ENCODE measurements at places on chromosomes 6 and 20.

DNA sequence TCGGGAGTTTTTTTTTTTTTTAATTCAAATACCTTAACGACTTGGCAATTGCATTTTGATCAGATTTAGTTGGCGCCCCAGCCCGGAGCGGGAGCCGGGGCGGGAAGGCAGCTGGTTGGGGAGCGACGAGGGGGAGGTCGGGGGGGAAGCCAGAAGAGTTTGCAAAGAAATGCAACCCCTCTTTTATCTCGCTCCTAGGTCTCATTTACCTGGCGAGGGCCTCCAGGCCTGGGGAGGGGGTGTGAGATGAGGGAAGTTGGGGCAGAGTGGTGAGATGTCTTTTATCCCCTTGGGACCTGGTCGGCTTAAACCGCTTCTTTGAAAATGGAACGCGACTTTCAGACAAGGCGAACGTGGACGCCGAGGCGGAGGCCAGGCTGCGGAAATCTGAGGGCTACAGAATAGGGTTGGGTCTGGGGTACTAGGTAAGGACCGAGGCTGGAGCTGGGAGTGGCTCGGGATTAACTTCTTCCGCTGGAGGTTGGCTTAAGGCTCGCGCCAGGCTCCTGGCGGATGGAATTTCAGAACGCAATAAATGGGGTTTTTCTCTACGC lies 40.3 kb downstream of the NCR2 start:
- DNase-seq: no peak

DNA sequence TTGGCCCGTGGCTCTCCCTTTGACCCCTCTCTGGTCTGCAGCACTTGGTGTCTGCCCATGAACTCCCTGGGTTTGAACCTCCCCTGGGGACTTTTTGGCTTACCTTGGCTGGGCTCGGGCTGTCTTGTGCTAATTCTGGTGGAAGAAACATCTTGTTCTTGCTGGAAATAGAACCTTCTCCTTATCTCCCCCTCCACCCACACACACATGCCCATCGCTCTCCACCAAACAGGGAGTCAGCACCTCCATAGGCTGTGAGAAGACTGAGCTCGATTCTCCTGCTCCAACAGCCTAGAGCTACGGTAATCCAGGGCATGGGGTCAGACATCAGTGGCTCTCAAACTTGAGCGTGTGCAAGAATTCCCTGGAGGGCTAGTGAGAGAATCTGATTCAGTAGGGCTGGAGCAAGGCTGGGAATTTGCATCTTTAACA lies 114.4 kb upstream of the SLC22A23 start:
- DNase-seq: no peak

- DNase-seq: no peak
Measured at GRCh38 chr6:132344811-132345210, 56.5 kb downstream of the MOXD1 start.

DNA sequence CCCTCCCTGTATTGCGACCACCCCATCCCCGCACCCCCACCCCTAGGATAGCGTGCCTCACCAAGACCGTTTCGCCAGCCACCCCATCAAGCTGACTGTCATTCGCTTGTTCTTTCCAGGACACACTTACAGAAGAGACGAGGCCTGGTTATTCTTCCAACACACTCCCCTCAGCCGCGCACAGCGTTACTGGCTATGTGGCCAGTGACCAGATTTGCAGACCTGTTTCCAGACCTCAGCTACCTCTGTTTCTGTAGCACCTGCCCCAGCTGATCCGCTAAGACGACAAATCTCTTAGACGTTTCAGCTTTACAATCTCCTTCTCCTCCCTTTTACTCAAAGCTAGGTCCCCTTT lies 26.1 kb downstream of the HLA-F start:
- DNase-seq: peak; percentile 10

- DNase-seq: no peak
Measured at GRCh38 chr6:154945271-154945890, 49.7 kb upstream of the TIAM2 start.

DNA sequence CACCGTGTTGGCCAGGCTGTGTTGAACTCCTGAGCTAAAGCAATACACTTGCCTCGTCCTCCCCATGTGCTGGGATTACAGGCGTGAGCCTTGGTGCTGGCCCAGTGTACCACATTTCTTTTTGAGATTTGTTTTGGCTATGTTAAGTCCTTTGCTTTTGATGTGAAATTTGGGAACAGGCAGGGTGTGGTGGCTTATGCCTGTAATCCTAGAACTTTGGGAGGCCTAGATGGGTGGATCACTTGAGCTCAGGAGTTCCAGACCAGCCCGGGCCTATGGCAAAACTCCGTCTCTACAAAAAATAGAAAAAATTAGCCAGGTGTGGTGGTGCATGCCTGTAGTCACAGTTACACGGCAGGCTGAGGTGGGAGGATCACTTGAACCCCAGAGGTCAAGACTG lies 40.2 kb downstream of the GINS1 start:
- DNase-seq: no peak

DNA sequence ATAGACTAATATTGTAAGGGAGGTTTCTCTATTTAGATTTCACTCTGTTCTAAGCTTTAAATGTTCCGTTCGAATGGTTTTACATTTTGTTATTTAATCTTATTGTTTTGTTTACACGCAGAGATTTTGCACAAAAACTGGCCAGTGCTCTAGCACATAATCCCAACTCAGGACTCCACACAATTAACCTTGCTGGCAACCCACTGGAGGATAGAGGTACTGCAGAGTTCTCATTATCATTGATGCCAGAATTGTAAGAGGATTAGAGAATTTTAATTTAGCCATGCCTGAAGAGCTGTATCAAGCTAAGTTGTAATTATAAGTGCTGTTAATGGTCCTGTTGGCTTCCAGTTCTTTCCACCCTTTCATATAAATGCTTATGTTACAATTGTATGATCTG lies 179.7 kb upstream of the SCGN start:
- DNase-seq: no peak
